Kidney tubule cell (primary cell): ENCODE measurements at places on chromosomes 13 and 19.

- no peak for DNase-seq
Measured at GRCh38 chr13:111845621-111846351, 221.2 kb upstream of the SOX1 start.

GRCh38 chr13:25463496-25463895, 91.7 kb downstream of the ATP8A2 start:
- DNase-seq: peak; percentile 84

DNA sequence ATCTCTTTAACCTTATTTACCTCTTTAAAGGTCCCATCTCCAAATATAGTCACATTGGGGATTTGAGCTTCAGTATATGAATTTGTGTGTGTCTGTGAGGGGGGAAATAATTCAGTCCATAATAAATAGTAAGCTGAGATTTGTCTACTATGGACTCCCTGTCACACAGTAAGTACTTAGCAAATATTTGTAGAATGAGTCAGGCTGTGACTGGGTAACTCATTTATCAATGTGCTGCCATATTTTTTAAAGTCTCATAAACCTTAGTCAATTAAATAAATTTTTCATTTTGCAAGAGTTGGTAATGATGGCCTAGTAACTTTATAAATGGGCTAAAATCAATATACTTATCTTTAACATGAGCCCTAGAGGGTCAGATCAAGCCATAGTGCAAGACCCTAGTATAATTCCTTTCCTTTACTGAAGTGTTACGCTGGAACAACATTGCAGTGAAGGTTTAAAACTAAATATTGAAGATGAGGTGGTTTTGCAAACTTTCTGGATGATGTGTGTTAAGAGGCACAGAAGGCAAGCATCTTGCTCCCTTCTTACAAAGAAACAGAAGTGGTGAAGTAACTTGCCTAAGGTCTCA, 305.1 kb downstream of the KCNRG start:
- DNase-seq: peak; percentile 76

- DNase-seq: peak; percentile 68
Measured at GRCh38 chr13:52751196-52751595, 11.6 kb upstream of the CNMD start.

- DNase-seq: no peak
Measured at GRCh38 chr13:99377641-99378040, 70.4 kb upstream of the GPR183 start.

- DNase-seq: no peak
Measured at GRCh38 chr13:44769686-44770085, 193.6 kb upstream of the TSC22D1 start.

DNA sequence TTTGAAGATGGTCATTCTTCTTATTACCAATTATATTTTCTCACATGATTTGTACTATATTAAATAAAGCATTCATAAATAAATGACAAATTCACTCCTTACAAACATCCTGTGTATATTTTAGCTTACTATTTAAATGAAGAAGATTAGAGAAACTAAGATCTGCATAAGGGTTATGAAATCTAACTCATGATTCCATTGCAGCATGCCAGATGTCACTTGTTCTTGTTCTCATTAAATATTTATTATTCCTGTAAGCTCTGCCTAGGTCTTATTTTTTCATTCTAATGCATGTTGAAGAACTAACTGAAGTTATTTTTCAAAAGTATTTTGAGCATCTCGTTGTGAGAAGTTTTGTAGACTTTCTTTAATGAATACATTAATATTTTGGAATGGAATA, 18.3 kb downstream of the NUP58 start:
- DNase-seq: no peak

DNA sequence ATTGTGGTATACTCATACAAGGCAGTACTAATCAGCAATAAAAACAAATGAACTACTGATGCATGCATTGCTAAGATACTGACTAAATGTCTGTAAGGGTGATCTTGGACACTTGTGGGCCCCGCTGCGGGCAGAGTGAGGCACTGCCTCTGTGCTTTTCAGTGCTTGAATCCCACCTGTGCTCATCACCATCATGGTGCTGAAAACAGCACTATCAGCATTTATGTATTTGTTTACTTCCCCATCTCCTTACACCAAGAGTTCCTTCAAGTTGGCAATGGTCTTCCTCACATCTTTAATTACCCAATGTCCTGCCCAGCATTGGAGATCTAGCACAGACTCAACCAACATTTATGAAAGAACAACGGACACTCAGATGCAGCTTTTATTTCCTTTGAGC, 193.7 kb upstream of the RFC3 start:
- DNase-seq: no peak

DNA sequence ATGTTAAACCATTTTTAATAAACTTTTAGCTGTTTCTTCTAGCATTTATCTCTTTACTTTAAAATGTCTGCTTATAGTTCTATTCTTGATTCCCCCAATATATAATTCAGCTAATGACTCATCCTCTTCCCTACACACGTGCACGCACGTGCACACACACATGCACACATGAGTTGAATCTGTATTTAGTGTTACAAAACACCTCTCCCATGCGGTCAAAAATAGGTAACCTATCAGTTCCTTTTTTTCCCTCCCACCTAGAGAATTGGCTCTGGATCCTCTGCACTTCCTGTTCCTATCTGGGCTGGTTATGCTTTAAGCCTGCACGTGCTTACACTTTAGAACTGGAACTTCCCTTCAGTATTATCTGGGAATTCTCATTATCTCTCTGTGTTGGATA, 144.1 kb downstream of the PAN3 start:
- DNase-seq: peak; percentile 84
